ENCODE measurements at places on chromosomes 6 and 20.

- DNase-seq, result no peak
Measured at GRCh38 chr6:166565084-166565967, 21.2 kb downstream of the RAMACL start.

DNA sequence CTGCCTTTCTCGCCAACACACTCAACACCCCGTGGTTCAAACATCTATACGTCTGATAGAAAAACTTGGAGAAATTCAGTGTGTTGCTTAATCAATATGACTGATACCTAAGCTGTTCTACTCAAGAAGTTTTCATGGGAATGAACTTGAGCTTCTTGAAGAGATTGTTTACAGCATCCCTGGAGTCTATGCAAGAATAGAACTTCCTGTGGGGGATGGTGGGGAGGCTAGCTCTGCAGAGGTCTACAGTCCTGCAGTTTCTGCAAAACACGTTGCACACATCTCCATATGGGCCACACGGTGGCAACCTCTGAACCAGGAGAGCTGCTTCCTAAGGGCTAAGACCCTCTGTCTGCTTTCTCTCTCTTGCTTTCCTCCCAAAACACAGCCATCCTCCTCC is 32.7 kb upstream of the FANCE start:
- no peak for DNase-seq

- no peak for DNase-seq
Measured at GRCh38 chr6:34201455-34202107, 35.1 kb upstream of the HMGA1 start.

GRCh38 chr20:56343861-56344381 is 14.9 kb upstream of the FAM210B start:
- peak; percentile 19 for DNase-seq

- DNase-seq, result no peak
Measured at GRCh38 chr6:131688286-131688685, 12.9 kb downstream of the OR2A4 start.

- no peak for DNase-seq
Measured at GRCh38 chr20:60804240-60804917, 447.7 kb upstream of the CDH4 start.

DNA sequence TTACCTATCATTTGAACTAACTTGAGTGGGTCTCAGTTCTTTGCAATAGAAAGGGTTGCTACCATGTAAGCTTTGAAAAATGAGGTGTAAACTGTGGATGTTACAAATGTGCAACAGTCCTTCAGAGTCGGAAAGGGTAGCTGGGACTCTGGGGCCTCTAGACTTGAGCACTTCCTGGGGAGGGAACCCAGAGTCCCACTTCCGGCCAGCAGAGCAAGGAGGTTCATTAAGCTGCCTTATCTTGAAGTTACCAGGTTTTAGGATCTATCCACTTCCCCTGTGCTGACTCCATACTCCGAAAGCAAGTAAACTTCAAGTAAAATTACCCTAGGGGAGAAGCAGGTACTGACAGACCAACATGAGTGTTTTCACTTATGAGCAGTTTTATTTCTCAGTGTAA is 9.4 kb downstream of the TRIM10 start:
- no peak for DNase-seq

DNA sequence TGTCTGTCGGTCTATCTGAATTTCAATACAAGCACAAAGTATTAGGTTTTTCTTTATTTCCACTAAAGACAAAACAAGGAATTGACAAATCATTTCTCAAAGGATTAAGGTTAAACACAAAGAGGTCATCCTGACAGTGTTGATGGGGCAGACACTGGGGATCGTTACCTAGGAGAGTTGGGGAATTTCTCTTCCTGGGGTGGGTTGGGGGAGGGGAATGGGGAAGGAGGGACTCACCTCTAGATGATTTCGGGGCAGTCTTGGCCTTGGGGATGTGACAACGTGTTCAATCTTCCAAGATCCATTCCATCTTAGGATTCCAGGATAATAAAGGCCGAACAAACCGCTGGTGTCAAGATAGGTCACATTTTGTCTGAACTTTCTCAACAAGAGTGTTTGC is 35.4 kb upstream of the FOXA2 start:
- no peak for DNase-seq

DNA sequence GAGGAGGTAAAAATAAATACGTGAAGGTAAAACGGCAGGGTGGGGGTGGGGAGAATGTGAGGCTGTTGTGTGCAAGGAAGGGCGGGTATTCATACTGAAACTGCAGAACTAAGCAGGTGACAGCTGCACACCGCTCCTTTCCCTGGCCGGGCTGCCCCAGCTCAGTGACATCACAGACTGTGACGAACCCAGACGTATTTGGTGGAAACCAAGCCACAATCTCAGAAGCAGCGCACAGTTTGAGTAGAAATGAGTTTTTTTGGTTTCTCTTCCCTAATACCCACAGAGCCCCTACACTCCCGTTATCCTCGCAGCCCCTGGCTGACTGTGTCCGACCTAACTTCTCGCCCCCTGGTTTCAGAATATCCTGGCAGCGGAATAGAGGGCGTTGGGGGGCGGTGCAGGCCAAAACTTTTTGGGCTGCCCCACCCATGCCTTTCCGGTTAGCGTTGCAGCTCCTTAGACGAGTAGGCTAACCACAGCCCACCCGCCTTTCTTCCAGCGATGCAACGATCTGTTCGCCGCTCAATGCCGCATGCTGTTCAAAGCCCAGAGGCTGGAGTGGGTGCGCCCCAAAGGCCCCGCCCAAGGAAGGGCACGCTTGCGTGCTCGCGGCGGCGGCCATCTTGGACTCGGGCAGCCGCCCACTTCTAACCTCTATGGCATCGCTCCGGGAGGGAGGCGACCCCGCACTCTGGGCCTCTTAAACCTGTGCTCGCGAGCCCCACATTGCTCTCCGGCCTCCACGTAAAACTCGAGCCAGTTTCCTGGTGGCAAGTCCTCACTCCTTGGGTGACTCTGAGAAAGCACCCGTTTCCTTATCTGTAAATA is 9.1 kb downstream of the BAK1 start:
- DNase-seq, result peak; percentile 92

- DNase-seq, result peak; percentile 76
Measured at GRCh38 chr6:391559-392440, at the start of gene IRF4. Gene IRF4 (plus strand): TSS chr6:391752. CDS start chr6:393153, 1,401 bp downstream.

DNA sequence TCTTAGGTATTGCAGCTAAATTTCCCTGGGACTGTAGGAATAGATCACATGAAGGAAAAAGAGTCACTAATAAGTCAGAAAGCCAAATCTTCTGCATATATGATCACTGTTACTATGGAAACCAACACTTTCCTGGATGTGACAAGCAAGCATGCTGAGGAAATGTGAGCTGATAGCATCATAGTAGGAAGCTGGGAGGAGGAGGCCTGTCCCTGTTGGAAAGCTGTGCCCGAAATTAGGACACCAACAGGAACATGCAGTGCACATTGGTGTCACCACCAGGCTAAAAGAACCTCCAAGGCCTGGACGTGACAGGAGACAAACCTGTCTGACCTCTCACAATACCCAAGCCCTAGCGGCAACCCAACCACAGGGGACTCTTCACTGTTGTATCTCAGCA is 181.9 kb upstream of the PCSK2 start:
- DNase-seq, result no peak

DNA sequence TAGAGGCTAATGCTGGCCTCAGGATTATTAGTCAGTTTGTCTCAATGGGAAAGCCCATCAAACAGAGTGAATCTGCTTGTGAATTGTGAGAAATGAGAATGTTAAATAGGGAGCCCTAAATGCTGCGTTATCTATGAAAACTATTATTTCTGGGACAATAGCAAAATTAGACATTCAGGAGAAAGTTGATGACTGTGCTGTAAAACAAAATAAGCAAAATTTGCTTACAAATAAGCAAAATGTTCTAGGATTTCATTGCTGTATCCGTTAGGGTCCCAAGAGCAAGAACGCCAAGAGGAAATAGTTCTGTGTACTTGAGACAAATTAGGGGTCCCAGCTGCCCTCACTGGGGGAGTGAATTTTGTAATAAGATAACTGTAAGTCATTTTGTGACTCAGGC is 59.2 kb upstream of the RAB32 start:
- no peak for DNase-seq

DNA sequence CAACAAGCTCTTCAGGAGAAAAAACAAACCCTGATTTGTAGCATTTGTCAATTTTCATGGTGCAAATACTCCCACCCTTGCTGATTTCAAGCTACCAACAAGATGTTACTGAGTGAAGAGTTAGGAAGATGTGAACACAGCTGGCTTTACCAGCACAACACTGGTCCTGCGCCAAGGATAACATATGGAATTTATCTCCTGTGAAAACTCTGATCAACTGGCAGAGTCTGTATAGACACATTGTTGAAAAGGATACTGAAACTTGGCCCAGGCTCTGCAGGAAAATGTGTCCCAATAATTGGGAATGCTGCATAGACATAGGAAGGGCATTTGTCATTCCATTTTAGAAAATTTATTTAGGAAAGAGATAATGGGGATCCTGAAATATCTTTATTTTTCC is 29.0 kb downstream of the OTOR start:
- no peak for DNase-seq

- DNase-seq, result no peak
Measured at GRCh38 chr6:168342636-168343035, 23.1 kb upstream of the DACT2 start.

GRCh38 chr6:81818901-81819361 is 66.5 kb upstream of the TENT5A start:
- DNase-seq, result no peak

GRCh38 chr6:140178520-140178919 is 804.1 kb upstream of the CITED2 start:
- DNase-seq, result no peak

- no peak for DNase-seq
Measured at GRCh38 chr6:5632348-5632935, 371.1 kb downstream of the FARS2 start.

DNA sequence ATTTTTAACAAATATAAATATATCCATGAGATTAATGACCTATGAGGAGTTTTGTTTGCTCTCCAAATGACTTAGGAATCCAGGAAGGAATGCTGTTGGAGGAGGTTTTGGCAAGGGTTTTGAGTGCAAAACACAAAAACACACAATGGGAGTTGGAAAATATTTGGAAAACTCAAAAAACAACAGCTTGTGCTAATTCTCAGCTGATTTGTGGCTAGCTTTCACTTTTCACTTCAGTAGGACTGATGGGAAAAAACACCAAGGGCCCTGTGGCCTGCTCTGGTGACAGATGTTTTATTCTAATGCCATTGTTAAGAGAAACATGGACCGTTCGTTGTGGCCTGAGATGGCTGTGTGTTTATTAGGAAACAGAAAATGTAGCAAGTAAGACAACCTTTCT is 113.9 kb downstream of the ALDH8A1 start:
- no peak for DNase-seq

DNA sequence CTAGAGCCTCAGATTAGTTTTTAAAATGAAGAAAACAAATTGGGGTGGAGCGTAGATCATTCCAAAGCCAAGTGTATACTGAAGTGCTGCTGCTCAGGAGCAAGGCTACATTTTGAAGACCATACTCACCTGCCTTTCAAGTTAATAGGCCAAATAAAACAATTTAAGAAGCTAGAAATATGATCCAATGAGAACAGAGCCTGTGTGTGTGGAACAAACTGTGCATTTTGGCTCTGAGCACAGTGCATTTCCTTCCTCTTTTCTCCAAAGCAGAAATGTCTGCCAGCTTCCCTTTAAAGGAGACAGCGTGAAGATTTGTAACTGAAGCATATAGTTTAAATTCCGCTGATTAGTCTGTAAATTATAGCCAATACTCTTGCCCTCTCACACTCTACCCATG is 3.2 kb upstream of the IFNGR1 start:
- DNase-seq, result no peak
